ENCODE measurements at places on chromosomes 13 and 19.
A peak's percentile ranks its signal among the peaks of the same experiment; 100 is the strongest.

GRCh38 chr13:77779552-77780272, 82.2 kb downstream of the SLAIN1 start:
- no peak for DNase-seq

DNA sequence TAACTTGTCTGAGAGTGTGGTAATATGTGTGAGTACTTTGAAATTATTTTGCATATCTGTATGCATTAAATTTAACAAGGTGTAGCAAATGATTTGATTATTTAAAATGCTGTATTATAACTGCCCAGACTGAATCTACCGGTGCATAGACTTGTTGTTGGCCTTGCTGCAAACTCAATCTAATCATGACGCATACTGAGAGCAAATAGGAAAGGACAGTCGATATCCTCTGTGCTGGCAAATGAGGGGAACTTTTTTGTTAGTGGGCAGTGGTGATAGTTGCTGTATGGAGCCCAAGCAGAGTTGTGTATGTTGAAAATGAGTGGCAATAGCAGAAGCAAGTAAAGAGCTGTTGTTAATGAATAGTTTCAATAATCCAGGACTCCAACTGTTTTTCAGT, 127.4 kb downstream of the LMO7 start:
- no peak for DNase-seq

GRCh38 chr13:99062593-99062992, 84.7 kb upstream of the DOCK9 start:
- DNase-seq, result no peak

GRCh38 chr19:5893907-5894703, 9.5 kb downstream of the NDUFA11 start:
- no peak for DNase-seq

- no peak for DNase-seq
Observed at GRCh38 chr19:46818812-46819211, 30.4 kb upstream of the SLC1A5 start.

DNA sequence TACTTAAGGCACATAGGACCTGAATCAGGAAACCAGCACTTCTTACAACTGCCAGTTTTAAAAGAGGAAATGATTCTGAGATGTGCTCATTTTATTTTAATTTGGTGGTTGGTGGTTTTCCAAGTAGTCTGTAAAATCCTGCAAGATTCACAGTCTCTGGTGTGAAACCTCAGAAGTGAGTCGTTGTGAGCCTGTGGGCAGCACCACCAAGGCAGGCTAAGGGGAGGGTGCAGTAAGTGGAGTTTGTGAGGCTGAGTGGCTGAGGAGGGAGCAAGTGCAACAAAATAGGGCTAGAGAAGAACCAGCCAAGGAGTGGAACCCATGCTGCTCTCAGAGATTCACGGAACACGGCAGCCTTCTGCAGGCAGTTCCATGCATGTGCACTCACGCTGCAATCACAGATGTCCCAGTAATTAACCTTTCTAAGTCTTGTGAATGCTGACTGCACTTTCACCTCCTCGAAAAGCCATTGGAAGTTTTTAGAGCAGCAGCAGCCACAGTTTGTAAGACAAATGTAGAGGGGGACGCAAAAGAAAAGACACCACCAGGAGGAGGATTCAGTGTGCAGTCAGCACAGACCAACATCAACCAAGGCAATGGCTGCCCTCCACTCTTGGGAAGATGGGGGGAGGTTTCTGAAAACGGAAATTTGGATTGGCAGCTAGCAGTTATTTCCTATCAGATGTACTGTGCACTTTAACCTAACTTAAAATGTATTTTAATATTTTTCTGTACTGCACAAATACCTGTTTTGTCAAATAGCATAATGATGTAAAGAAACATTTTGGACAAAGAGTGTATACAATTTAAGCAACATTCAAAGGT, 44.9 kb downstream of the ESD start:
- peak; percentile 16 for DNase-seq

DNA sequence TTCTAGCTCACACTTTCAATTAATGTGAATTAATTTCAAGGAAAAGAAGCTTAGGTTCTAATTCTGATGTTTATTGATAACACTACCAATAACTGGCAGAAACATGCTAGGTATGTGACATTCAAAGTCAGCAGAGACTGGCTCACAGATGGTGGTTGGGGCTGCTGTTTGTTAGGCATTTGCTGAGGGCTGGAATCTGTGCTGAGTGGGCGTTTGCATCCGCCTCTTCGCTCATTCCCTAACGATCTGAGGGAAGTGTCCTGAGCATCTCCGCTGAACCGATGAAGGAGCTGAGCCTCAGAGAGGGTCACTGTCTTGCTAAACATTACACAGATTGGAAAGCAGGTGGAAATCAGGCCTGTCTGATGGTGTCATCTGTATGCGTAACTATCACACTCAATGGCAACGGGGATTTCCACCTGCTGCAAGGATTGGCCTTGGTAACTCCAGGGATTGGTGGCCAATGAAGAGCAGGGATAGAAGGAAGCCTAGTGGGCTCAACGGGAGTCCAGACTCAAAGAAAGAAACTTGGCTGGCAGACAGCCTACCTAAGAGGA, 338.9 kb downstream of the TEX29 start:
- no peak for DNase-seq

DNA sequence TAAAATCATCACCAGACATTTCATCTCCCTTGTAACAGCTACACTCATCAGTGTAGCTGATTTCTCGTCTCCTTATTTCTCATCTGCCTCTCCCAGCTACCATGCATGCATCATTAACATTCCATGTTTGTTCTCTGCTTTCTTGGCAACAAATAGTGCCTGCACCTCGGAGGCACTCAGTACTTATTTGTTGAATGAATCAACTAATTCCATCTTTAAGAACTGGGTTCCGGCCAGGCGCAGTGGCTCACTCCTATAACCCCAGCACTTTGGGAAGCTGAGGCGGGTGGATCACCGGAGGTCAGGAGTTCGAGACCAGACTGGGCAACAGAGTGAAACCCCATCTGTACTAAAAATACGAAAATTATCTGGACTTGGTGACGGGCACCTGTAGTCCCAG, 63.9 kb upstream of the GTF3A start:
- DNase-seq, result no peak

DNA sequence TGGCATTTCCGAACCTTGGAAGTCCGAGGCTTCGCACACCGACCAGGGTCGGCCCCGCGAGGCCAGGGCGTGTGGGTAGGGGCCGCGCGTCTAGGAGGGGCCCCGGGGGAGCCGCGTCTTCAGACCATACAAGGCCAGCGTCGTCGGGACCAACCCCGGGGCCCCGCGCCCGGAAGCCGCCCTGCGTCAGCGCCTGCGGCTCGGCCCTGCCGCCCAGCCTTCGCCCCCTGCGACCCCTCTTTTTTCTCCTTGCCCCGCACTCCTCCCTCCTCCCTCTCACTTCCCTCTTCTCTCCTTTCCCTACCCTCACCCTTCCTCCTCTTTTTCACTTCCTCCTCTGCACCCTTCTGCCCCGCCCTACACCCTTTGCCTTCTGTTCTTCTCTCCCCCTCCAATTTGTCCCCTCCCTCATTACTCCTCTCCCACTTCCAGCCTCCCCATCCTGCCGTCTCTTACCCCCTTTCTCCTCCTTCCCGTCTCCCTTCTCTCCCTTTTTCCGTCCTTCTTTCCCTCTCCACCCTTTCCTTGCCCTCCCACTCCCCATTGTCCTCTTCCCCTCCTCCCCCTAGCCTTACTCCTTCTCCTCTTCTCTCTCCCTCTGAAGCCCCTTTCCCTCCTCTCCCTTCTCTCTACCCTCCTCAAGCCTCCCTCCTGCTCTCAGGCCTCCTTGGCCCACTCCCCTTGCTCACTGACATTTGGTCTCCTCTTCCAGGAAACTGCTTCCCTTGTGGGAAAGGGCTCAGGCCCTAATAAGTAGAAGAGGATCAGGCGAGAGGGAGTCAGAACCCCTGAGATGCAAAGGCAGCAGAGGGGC, 2.2 kb upstream of the PLEKHG2 start:
- DNase-seq, result no peak

DNA sequence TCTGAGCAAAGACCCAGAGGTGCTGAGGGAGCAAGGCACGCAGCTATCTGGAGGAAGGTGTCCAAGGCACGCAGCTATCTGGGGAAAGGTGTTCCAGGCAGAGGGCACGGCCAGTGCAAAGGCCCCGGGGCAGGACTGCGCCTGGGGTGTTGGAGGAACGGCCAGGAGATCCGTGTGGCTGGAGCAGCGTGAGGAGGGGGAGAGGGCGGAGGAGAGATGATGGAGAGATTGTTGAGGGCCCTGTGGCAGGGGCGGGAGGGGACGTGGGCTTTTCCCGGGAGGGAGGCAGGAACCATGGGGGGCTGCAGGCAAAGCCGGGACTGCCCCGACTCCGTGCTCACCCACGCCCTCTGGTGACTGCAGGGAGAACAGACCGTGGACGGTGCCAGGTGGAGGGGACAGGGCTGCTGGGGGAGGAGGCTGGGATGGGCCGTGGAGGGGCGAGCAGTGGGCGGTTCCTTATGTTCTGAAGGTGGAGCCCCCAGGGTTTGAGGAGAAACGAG, 13.3 kb upstream of the MISP start:
- peak; percentile 30 for DNase-seq

DNA sequence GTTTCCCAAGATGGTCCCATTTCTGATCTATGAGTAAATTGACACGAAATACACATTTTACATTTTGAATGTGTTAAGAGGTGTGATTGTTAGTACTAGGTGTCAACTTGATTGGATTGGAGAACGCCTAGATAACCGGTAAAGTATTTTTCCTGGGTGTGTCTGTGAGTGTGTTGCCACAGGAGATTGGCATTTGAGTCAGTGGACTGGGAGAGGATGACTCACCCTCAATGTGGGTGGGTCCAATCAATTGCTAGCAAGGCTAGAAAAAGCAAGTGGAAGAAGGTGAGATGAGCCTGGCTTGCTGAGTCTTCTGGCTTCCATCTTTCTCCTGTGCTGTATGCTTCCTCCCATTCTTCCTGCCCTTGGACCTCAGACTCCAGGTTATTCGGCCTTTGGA, 960.7 kb upstream of the PCDH9 start:
- DNase-seq, result no peak

GRCh38 chr19:29499261-29499920, 26.4 kb upstream of the VSTM2B start:
- no peak for DNase-seq

All from activated CD4-positive, alpha-beta T cell treated with anti-CD3 and anti-CD28 coated beads for 24 hours (primary cell).